Hippocampal formation (tissue), 2 donors: ENCODE measurements at places on chromosomes 4 and X.

GRCh38 chrX:71198066-71198465 is 25.0 kb upstream of the GJB1 start:
- no peak for DNase-seq

DNA sequence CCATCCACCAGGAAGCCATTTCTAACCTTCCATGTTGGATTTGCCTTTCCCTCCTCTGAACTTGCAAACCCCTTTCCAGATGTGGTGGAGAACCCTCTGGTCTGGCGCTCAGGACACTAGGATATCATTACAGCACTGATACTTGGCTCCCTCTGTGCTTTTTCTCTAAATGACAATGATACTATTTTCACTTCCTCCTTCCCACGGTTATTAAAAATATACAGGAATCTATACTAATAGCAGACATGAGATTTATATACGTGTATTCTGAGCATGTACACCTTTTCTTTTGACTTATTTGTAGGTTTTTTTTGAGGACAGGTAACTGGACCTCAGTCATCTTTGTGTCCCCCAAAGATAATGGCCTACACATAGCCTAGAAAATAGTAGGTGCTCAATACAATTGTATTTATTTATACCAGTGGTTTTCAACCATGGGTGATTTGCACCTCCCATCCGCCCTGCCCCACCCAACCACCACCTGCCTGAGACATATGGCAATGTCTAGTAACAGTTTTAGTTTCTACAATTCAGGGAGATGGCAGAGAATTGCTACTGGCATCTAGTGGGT is 60.4 kb upstream of the PLAC8 start:
- DNase-seq, result no peak

- DNase-seq, result no peak
These were observed 14.6 kb upstream of the PRSS12 start for GRCh38 chr4:118367361-118367760.

- DNase-seq, result no peak
These were observed 325.2 kb downstream of the LDB2 start for GRCh38 chr4:16573206-16573605.

GRCh38 chr4:11323771-11324170 is 104.9 kb downstream of the HS3ST1 start:
- no peak for DNase-seq

GRCh38 chrX:130299279-130300009 is 30.7 kb upstream of the ZNF280C start:
- no peak for DNase-seq

GRCh38 chrX:130120746-130121504 is 10.6 kb upstream of the ELF4 start:
- peak; percentile 33 for DNase-seq

DNA sequence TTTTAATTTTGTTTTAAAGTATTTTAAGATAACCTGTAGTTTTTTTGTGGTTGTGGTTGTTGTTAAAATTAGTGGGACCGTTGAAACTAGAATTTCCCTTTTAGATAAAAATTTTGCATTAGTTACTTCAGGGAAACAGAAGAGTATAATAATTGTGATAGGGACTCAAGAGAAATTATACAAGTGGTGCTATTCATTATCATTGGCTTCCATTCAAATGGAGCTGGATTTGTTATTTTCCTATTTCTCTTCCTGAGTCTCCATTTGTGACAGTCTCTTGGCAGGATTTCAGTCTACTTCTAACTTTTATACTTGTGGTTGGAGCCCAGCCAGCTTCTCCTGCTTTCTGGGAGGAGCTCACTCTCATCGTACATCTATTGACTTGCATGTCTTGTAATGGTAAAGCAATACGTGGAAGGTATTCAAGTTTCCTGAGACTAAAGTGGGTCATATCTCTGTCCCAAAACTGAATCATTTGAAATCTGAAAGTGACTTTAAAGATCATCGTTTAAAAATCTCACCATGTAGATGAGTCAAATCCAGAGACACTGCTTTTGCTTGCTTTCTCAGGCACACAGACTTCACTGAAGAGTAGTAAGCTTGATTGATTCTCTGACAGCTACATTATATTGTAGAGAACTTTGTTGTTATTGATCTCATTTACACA is 155.8 kb downstream of the RPA4 start:
- DNase-seq, result no peak

- no peak for DNase-seq
These were observed 24.5 kb downstream of the FLNA start for GRCh38 chrX:154349979-154350378.

- no peak for DNase-seq
These were observed 40.9 kb downstream of the P2RY8 start for GRCh38 chrX:1496076-1496475.

DNA sequence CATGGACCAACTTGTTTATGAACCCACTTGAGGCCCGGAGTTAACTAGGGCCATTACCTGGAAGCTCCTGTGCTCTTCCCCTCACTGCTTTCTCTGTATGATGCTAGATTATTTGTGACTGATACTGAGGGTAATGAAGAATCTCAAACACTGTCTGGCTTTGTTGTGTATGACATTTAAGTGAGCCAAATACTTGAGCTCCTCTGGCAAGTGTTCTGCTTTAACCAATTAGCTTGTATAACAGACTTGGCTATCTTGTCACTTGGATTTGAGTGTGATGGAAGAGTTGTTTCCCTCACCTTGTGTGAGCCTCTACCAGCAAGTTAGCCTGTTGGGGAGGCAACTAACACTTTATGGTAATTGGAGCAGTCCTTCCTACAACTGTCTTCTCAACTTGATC is 42.7 kb downstream of the CCNG2 start:
- no peak for DNase-seq

DNA sequence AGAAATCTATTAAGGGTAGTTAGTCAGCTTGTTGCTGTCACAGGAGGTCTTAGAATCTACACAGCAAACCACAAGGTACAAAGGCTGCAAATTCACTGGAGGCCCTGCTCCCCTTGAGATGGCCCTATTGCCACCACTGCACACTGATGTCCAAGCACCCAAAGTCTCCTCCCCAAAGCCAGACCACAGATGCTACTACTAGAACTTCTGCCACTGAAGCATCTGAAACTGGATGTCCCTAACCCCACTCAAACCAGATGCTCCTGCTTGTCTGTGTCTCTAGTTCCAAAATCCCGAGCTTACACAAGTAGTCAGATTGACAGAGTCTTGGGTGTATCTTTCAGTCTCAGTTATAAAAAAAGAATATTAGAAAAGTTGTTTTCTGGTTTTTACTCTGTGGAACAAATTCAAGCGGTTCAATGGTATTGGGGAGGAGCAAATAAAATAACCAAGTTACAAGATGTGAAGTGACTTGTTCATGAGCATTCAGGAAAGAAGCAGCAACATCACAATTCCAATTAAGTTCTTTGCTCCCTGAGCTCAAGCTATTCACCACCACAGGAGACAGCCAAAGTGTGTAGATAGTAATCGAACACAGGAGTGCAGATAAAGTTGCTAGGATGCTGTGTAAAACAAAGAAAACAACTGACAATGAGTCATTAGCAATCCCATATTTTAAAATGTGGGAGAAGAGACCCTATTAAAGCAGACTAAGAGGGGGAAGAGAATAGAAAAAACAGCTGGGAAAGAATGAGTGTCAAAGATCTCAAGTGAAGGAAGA is 352.3 kb downstream of the PDGFC start:
- DNase-seq, result no peak

DNA sequence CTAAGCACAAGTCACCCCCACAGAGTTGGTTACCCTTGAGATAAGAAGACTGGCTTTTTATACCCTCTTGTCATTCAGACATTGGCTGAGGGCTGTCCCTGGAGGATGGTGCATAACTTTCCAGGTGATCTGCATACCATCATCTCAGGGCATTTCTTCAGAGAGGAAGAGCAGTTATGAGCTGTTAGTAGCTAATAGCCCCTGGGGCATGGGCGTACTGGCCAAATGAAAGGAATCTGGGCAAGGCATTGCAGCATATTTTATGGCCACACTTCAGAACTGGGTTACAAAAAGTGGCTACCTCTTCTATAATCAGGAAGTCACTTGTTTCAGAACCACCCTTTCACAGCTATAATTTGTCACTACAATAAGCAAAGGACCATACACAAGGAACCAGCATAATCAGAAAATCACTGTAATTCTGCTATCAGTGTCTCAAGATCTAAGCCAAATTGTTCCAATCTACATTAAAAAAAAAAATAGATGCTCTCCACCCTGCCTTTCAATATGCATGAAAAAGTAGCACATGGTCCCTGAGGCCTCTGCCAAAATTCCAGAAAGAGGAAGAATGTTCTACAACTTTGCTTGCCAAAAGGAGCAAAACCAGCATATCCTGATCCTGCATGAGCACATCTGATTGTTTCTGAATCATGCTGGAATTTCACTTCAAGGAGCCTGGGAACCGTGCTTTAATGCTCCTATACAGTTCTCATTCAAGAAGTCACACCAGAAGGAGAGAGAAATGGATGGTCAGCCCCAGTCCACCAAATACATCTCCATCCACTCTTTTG is 92.0 kb downstream of the TMEM144 start:
- no peak for DNase-seq

DNA sequence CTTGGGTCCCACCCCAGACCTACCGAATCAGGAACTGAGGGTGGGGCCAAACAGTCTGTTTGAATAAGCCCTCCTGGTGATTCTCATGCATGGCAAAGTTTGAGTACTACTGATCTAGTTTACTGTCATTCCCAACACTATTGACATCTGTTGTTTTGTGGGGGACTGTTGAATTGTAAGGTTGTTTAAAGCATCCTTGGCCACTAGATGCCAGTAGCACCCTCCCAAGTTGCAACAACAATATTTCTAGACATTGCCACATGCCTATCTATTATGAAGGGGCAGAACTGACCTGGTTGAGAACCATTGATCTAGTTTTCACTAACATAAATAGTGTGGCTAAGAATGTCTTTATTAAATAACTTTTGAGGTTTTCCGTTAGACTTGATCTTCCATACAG is 15.1 kb downstream of the TAF9B start:
- no peak for DNase-seq

GRCh38 chr4:120673696-120674095 is 248.8 kb downstream of the PRDM5 start:
- DNase-seq, result no peak

DNA sequence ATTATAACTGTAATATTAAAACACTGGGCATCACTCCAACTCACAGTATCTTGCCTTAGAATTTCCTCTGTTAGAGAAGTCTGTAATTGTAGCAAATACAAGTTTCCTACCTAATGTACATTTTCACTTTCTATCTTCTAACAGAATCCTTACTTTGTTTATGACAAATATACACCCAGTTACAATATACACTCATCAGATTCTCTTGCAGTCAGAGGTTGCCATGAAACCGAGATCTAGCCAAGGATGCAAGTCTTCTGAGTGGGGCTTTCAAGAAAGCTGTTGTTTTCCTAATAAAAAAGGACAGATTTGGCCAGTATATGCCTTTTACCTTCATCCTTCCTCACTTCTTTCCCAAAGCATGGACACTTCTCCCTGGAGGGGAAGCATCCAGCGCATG is 228.9 kb downstream of the SCFD2 start:
- DNase-seq, result no peak

- no peak for DNase-seq
These were observed 41.9 kb downstream of the PLS3 start for GRCh38 chrX:115602729-115603389.

GRCh38 chr4:9932771-9933170 is 88.5 kb downstream of the SLC2A9 start:
- DNase-seq, result no peak

DNA sequence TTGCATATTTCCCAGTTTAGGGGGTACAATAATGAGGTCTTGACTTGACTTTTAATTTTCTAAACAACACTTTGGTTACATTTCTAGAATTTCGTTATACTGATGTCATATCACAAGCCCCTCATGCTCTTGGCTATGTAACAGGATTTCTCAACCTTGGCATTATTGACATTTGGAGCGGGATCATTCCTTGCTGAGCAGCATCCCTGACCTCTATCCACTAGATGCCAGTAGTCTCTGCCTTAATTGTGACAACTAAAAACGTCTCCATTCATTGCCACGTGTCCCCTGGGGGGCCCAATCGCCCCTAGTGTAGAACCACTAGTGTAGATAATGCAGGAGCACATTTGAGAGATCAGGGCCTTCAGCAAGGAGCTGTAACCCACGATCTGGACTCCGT is 234.2 kb upstream of the MID1 start:
- no peak for DNase-seq

- DNase-seq, result no peak
These were observed 185.6 kb downstream of the RAP1GDS1 start for GRCh38 chr4:98446499-98447375.

- DNase-seq, result no peak
These were observed 54.7 kb downstream of the CPE start for GRCh38 chr4:165433529-165433928.

DNA sequence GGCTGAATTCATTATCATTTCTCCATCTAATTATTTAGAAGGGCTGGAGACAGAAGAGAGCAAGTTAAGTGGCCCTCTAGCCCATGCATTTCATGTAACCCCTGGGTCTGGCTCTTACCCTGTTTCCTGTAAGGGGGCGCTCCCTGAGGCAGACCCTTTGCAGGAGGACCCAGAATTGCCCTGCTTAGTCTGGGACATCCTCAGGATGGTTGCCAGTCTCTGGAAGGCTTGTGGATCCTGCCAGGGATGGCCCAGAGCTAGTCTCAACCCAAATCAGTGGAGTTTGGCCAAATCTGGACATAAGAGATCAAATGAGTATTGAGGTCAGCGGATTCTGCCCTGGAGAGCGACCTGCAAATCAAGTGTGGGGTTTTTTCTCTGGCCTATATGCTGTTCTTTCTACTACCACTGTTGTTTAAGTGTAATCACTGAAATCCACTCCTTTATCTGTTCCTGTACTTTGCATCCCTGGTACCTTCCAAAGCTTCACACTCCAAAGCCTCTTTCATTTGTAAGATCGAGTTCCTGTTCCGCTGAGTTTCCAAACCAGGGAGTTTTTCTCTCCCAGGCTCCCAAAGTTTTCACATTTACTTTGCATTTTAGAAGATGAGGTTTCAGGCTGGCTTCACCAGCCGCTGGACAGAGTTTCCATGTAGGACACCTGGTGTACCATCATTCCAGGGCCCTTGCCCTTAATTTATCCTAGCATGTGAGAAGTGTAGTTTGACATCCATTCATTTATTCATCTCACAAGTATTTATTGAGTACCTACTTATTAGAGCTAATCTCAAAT is 6.3 kb downstream of the KLF3 start:
- no peak for DNase-seq

DNA sequence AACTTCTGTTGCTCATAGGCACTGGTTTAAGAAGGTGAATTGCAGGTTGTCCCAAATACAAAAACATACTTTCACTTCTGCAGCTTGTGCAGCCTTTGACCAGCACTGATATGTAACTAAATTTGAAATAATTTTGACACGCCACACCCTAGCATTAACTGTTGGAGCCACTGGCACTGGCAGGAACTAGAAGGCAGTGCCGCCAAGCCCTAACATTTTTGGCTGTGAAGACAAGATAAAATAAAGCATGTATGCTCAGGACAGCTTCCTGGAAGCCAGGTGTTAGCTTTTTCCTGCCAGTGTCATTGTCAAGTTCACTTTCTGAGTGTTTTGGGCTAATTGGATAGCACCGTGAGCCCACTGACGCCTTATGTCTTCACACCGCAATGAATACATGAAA is 65.3 kb upstream of the FBXW7 start:
- no peak for DNase-seq

DNA sequence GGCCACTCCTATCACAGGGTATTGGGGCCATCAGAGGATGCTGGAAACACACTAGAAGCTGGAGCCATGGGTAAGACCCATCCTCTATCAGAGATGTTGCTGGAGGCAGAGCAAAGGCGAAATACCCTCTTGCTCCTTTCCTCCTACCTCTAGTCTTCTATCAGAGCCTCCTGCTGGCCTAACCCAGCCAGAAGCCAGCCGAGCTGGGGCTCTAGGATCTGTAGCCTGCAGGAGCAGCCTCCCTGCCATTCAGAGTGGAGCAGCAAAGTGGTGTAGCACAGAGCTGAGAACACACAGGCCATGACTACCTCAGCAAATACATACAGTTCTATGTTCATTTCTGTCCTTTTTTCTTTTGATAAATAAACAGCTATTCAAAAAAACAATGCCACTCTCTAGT is 35.7 kb downstream of the GATB start:
- DNase-seq, result no peak
